ENCODE measurements at places on chromosomes 11 and 22. TPM values are rescaled to one million over a fixed set of nuclear protein-coding genes. Genes with fewer than 3 reads are reported as not detected.

DNA sequence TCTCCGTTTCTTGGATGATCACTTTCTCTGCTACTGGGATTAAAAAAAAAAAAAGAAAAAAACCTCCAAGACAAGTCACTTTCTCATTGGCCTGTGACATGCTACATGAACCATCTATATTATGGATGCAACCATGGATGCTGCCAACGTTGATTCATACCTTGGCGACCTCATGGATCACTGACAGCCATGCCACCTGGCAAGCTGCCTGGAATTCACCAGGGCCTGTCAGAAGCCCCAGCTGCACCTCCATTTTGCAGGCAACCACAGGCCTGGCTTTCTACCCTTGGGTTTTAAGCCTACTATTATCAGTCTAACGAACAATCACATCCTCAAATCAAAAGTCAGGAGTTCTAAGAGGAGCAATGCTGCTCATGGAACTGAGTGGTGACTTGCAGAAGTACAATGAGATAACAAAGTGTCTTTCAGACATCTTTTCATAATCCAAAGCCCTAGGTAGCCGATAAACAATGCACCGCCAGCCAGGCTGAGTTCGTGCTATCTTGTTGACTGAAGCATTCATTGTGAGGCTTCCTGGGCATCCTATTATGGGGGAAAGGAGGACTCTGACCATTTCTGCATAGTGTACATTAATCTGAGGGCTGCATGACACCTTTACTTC lies 48.0 kb upstream of the CADM1 start:
- DNase-seq = no peak

- peak; percentile 14 for DNase-seq
These were observed 1.5 kb downstream of the PANX3 start for GRCh38 chr11:124612567-124613246.

DNA sequence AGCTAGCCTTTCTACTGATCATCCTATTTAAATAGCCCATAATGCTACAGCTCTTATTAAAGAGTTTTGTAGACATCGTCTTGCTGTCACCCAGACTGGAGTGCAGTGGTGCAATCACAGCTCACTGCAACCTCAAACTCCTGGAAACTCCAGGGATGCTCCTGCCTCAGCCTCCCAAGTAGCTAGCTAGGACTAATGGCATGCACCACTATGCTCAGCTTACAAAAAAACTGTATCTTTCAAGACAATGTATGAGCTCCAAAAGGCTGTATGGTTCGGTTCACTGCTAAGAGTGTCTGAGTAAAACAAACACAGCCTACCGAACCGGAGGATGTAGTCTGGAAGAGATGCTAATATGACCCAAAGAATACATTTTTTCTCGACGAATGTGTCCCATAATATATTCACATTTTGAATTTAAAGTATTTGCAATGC lies 2.6 kb downstream of the TAF1D start:
- no peak for DNase-seq

DNA sequence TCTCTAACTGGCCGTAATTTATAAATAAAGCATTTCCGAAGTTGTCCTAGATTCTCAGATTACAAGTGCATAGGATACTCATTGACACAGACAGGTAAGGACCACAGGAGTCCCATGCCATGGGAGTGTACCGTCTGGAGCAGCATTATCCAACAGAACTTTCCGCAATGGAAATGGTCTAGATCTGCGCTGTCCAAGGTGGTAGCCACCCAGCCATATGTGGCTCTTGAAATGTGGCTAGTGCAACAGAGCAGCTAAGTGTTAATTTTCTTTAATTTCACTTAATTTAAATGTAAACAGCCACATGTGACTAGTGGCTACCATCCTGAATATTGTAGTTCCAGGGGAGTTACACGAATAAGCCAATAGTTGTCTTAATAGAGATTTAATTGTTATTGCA lies 71.3 kb downstream of the GALNT18 start:
- DNase-seq = no peak

DNA sequence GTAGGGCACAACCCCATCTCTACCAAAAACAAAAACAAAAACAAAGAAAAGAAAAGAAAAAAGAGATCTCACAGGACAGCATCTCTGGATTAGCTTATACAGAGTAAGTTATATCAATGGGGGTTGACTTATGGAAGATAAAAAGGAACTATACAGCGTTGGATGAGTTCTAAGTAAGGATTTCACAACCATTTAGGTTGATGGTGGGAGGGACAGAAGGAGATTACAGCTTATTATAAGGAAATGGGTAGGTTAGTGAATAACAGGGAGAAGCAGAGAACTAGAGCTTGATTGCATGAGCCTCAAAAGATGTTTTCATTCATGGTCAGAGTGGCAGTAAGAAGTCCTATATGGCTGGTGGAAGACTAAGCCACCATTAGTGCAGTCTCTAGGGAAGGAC lies 60.3 kb downstream of the CECR2 start:
- no peak for DNase-seq

- no peak for DNase-seq
These were observed 5.3 kb upstream of the OR52E5 start for GRCh38 chr11:5887661-5888060.

DNA sequence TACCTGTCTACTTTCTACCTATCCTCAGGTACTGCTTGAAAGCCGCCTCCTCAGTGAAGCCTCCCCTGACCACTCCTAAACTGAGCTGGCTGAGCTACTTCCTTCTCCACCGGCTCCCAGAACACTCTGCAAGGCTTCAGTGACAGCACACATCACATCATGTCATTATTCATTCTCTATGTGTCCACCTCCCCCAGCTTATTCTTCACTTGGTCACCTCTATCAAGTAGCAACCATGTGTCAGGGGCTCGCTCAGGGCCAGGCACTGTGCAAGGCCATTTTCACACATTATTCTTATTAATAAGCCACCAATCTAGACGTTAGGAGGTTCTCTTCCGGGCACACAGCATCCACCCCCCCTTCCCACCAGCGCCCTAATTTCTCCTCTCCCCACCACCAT lies 3.7 kb upstream of the ELFN2 start:
- no peak for DNase-seq

The HDHD5 gene
- total RNA-seq = 53.7 TPM

The PANX2 gene
- total RNA-seq = not detected

The TMEM191C gene
- 0.32 TPM for total RNA-seq

The GLYAT gene
- not detected for total RNA-seq

Measured in GM23248 (cell line).